ENCODE measurements at places on chromosomes 7 and 10. TPM values are rescaled to one million over a fixed set of nuclear protein-coding genes. Genes with fewer than 3 reads are reported as not detected.

DNA sequence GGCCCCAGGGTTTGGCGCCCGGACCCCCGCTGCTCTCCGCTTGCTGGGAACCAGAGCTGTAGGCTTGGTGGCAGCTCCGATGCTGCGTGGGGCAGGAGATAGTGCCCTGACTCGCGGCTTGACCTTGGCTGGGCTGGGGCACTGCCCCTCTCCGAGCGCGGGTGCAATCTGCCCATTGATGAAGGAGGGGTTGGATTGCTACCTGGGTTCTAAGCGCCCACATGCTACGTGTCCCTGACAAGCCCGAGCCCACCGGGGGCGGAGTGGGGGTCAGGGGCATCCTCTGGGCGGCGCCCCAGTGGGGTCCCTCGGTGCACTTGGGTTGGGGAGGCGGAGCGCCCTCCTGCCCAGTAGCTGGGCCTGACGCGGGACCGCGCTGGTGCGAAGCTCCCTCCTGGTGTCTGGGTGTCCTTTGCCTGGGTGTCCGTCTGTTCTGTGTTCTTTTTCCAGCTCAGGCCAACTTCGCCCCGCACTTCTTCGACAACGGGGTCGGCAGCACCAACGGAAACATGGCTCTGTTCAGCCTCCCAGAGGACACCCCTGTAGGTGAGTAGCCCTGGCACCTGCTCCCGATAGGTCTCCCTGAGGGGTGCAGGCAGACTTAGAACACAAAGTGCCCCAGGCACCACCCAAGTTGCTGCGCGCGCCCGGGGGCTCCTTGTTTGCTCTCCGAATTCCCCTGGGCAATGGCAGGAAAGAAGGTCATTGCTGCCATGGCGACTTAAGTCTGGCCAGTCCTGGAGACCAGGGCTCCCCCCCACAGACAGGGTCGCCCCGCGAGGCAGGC is 900 bp downstream of the CDHR1 start:
- H3K4me1 ChIP-seq = no peaks in the 10 kb centered on the region
- DNase-seq = no peak
- H3K27ac ChIP-seq = no peak overlapping the region
- no peak overlapping the region for H3K4me3 ChIP-seq
- no peaks in the 10 kb centered on the region for H3K36me3 ChIP-seq

DNA sequence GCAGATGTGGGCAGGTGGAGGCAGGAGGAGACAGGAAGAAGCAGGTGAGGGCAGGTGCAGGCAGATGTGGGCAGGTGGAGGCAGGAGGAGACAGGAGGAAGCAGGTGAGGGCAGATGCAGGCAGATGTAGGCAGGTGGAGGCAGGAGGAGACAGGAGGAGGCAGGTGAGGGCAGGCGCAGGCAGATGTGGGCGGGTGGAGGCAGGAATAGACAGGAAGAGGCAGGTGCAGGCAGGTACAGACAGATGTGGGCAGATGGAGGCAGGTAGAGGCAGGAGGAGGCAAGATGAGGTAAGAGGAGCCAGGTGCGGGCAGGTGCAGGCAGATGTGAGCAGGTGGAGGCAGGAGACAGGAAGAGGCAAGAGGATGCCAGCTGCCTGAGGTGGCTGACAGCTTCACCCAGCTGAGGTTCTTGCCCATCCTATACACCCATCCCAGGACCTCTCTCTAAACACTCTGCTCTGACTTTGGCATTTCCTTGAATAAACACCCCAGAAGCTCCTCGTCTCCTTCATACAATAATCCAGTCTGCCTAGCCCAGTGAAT is 33.0 kb downstream of the PTPRE start:
- no peak overlapping the region for H3K27ac ChIP-seq
- H3K4me1 ChIP-seq = no peaks in the 10 kb centered on the region
- no peaks in the 10 kb centered on the region for H3K36me3 ChIP-seq

The GNAT3 gene
- total RNA-seq = not detected

- no peaks in the 10 kb centered on the region for H3K27me3 ChIP-seq
- H3K4me3 ChIP-seq = no peak overlapping the region
- no peaks in the 10 kb centered on the region for H3K36me3 ChIP-seq
- no peak overlapping the region for H3K27ac ChIP-seq
These were observed 57.7 kb upstream of the KCNIP2 start for GRCh38 chr10:101901340-101901739.

The SHTN1 gene
- 5.0 TPM for total RNA-seq

The CPXM2 gene
- total RNA-seq = 16.4 TPM

DNA sequence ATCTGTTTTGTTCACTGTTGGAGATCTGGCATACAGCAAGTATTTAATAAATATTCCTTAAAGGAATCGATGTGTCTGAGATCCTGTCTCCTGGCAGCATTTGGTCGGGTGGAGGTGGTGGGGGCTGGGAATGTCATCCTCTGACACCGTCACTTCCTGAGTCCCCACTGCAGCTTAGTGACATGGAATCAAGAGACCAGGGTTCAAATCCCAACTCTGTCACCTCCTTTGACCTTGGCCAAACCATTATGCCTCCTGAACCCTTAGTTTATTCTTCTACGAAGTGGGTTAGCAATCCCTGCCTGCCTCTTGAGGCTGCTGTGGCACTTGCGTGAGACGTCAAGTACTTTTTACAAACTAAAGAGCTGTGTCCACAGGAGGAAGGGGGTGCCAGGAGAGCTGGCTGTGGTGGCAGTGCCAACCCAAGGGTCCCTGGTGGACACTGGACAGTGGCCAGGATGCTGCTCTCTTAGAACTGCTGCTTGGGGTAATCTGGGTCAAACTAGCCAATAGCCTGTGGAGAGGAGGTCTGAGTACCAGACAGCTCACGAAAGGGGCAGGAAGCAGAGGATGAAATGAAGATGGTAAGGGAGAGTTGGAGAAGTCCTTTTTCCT is 8.0 kb upstream of the ZMIZ1 start:
- no peak overlapping the region for H3K4me3 ChIP-seq
- no peaks in the 10 kb centered on the region for H3K36me3 ChIP-seq
- H3K27ac ChIP-seq = no peak overlapping the region
- no peaks in the 10 kb centered on the region for H3K4me1 ChIP-seq
- H3K27me3 ChIP-seq = no peaks in the 10 kb centered on the region
- peak; percentile 9 for DNase-seq

DNA sequence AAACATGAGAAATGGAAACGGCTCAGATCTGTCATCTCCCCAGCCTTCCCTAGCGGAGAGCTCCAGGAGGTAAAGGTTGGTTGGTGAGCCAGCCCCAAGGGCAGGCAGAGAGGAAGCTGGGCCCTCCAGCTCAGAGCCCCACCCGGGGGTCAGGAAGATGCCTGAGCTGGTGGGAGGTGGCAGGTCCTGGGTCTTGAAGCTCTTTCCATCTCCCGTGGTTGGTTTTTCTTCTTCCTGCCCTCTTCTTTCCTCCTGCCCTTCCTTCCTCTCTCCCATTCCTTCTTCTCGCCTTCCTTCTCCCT is 384.2 kb upstream of the FOXK1 start:
- H3K4me1 ChIP-seq = no peaks in the 10 kb centered on the region
- no peak overlapping the region for H3K4me3 ChIP-seq
- DNase-seq = no peak
- no peaks in the 10 kb centered on the region for H3K27me3 ChIP-seq
- H3K27ac ChIP-seq = no peak overlapping the region

DNA sequence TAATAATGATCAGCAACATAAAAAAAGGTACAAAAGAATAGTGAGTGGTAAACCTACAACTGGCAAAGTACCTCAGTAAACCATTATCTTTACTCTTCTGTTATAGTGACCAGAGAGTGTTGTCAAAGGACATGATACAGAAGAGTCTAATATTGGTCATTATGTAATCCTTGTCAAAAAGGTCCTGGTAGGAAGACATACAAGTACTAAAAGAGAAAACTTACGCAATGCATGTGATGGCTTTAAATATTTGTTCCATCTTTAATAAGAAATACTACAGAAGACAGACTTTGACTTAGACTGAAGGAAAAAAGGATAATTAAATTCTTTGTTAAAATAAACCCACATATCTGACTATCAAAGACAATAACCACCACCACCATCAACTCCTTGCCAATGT is 6.5 kb downstream of the DOCK4 start:
- no peak overlapping the region for H3K4me3 ChIP-seq
- no peaks in the 10 kb centered on the region for H3K36me3 ChIP-seq
- no peaks in the 10 kb centered on the region for H3K27me3 ChIP-seq
- no peak for DNase-seq

The TECTB gene
- not detected for total RNA-seq

The APBB1IP gene
- 2.4 TPM for total RNA-seq

All from uterus (tissue), 4 donors.